ENCODE measurements at places on chromosomes 2 and 18.

- DNase-seq = no peak
Observed at GRCh38 chr2:7492719-7493118, 575.5 kb downstream of the RNF144A start.

- no peak for DNase-seq
Observed at GRCh38 chr2:10873171-10873570, 38.6 kb upstream of the KCNF1 start.

DNA sequence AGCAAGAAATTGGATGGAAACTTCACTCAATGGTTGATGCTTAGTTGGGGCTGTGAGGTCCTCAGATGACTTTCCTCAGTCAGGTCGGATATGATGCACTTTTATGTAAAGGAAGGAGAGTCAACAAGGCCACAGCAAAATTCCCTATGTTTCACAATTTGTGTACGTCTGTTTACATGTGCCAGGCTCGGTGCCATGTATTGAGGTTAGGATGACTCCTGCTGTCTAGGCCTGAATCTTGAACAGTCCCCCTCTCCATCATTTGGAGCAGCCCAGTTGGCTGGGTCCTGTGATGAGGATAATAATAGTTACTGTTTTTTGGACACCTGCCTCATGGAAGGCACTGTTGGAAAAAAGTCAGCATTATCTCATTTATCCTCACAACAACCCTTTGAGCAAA is 43.1 kb downstream of the VSNL1 start:
- no peak for DNase-seq

DNA sequence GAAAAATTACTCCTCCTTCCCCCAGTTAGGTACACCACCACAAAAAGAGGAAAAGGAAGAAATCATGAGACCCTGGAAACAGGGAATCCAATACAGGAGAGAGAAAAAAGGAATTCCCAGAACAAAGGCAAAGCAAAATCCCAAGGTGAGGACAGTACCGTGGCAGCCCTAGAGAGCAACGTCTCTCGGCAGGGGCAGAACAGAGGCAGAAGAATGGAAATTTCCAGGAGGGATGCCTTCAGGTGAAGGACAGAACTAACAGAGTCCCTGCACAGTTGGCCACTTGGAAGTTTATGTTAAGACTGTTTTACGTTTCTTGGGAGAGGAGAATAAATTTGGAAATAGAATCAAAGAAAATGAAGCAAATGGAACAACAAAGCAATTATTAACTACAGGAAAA is 27.7 kb downstream of the GRB14 start:
- no peak for DNase-seq

DNA sequence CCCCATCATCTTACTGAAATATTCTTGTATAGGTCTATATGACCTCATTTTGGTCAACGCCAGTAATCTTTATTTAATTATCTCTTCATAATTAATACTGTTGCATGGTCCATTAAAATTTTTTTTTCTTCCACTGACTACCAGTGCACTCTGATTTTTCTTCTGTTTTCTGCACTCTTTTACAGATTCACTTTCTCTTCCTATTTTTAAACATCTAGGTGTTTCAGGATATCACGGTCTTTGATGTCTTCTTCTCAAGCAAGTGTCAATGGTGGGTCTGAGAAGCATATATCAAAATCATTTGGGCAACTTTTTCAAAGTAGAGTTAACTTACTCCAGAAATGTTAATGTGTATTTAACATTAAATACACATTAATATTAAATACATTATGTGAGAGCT is 51.4 kb downstream of the CCDC141 start:
- DNase-seq = no peak

DNA sequence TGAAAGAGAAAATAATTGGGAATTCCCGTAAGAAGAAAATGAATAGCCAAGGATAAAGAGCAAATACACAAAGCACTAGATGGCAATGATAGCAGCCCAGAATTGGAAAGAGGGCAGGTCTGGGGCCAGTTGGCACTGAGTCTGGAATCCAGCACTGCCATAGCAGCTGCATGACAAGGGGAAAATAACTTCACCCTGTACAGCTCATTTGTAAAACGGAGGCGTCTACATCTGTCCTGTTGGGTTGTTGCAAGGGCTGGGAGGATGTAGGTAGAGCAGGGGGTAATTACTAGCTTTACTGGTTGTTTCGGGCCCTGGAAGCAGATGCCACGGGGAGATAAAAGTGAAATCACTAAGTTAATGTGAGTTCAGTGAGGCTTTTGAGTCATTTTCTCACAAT is 110.0 kb upstream of the RASGRP3 start:
- DNase-seq = no peak

DNA sequence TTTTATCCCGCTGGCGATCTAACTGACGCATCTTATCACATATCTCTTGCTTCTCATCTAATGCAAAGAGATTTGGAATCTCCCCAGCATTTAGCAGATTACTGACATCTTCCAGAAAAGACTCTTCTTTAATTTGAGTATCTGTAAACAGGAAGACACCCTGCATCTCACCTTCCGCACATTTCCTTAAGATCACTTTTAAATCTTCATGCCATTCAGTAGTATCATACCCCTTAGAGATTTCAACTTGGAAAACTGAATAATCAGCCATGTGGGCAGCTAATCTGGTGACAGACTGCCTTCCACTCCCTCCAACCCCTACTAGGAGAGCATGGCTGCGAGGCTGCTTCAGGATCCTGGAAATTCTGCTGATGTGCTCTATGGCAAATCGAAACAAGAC is 204.3 kb downstream of the DNAH7 start:
- DNase-seq = no peak

- no peak for DNase-seq
Observed at GRCh38 chr18:2540575-2540974, 30.7 kb downstream of the METTL4 start.

DNA sequence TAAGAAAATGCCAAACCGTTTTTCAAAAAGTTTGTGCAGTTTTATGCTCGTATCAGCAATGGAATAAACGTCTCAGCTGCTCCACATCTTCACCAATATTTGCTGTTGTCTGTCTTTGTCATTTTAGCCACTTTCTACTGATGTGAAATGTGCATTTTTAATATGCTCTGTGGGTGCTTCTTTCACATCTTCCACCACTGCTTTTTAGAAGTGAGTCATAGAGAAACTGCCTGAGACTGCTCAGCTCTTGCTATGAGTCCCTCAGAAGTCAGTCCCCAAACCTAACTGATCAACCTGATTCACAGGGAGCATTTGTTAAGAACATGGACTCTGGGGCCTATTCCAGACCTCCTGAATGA is 41.0 kb upstream of the EPC2 start:
- no peak for DNase-seq

- DNase-seq = no peak
Observed at GRCh38 chr18:56358608-56359280, 279.6 kb downstream of the TXNL1 start.

GRCh38 chr2:40028792-40029488 is 249.9 kb upstream of the THUMPD2 start:
- DNase-seq = no peak

GRCh38 chr2:236124182-236124893 is 43.8 kb downstream of the GBX2 start:
- DNase-seq = no peak

DNA sequence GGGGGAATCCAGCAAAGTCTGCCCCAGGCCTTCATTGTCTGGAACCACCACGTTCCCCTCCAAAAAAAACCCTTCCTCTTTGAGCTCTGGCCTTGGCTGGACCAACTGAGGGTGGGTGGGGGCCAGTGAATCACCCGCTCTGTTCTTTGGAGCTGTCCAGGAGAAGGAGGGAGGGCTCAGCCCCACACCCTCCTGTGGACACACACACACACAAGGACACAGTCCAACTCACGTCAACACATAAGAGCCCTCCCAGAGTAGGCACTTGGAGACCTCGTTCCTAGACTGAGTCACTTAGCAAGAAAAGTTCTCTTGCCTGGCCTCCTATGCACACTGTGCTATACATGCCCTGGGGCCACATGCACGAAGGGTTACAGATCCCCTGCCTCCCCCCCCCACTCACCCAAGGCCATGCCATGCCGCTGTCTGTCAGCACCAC is 1.2 kb upstream of the TNS1 start:
- no peak for DNase-seq

- no peak for DNase-seq
Observed at GRCh38 chr2:60531701-60532133, 21.7 kb downstream of the BCL11A start.

- DNase-seq = no peak
Observed at GRCh38 chr2:234565201-234565600, 68.3 kb upstream of the ARL4C start.

DNA sequence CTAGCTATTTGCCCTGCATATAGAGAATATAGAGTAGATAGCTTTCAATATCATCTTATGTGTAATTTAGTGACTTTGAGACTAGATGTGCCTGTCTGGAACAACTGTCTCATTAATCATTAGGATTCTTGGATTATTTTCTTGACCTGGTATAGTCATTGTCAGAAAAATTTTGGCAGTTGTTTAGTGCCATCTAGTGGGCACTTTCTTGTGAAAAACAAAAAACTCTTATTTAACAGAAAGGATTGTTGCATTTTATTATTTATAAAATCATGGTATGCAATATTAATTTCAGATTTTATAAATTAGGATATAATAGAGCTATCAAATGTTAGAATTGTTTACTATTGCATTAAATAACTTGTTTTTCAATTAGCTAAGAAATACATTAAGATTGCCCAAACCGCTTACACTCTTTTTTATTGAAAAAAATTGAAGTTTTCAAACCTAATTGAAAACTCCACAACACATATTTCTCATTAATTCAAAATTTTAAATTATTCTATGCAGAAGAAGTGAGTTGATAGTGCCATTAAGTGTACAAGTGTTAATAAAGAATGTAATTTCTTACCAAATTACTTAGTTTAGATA is 80.3 kb downstream of the DYNAP start:
- no peak for DNase-seq

- peak; percentile 53 for DNase-seq
Observed at GRCh38 chr2:36355151-36355889, at the start of gene CRIM1. Gene CRIM1 (plus strand): TSS chr2:36355778. CDS start chr2:36356293, 515 bp downstream.

- DNase-seq = no peak
Observed at GRCh38 chr2:105779394-105779793, 34.7 kb downstream of the NCK2 start.

GRCh38 chr2:167758292-167758691 is 489.1 kb downstream of the STK39 start:
- no peak for DNase-seq

GRCh38 chr2:43000242-43001054 is 208.1 kb upstream of the HAAO start:
- DNase-seq = no peak

DNA sequence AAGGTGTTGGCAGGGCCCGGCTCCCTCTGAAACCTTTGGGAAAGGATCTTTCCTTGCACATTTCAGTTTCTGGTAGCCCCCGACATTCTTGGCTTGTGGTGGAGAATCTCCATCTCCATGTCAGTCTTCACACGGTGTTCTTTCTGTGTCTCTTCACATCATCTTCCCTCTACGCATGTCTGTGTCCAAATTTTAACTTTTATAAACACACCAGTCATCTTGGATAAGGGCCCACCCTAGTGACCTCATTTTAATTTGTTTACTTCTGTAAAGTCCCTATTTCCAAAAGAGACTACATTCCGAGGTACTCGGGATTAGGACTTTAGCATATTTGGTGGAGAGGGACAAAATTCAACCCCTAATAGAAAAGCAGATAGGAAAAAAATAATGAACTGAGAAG is 138.4 kb downstream of the GALNT3 start:
- DNase-seq = no peak

- DNase-seq = no peak
Observed at GRCh38 chr18:76252880-76253279, 242.2 kb downstream of the ZNF516 start.

GRCh38 chr2:106191511-106192016 is 2.5 kb downstream of the UXS1 start:
- no peak for DNase-seq

GRCh38 chr2:168494190-168494711 is 38.2 kb downstream of the CERS6 start:
- no peak for DNase-seq

DNA sequence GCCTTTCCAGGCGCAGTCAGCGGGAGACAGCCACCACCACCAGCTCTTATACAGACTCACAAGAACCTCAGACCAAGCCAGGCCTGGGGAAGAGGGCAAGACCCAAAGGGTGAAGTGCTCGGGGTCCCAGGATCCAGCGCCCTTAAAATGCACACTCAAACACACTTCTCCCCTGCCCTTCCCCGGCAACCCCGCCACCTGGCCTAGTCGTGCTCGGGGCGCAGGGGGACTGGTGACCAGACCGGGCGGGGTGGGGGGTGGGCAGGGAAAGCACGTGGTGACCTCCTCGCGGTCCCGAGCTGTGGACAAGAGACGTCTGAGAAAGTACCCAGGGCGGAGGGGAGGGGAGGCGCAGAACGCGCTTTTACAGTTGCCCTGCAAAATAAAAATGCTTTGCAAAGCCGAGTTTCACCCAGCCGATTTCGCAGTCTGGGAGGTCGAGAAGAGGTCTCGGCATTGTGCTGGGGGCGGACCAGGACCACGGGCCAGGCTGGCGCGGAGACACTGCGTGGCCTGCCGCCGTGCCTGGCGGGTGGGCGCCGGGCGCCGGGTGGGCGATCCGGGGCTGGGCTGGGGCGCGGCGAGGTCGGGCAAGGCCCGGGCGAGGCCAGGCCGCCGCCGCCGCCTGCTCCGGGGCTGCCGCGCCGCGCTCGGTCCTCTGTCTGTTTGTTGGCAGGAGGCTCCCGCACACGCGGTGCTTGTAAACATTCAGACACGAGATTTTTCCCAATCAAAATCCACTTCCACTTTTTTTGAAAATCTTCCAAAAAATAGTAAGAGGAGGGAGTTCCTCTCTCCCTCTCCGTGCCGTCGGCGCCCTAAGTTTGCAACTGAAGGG is 2.0 kb downstream of the BCL11A start:
- no peak for DNase-seq

DNA sequence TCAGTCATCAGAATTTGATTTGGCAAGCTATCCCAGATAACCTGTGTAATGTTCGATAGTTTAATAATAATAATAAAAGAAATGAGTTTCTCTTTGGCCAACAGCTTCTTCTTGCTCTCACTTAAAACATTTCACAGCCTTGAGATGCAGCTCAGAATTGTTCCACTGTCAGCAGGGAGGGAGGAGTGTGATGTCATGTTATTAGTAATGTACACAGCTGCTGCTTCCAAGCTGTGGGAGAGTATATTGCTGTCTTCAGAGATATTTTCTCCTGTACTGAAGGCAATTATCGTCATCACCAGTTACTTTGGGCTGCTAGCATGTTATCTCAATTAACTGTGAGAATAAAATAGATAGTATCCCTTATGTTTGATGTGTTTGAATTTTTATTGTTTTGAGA is 146.9 kb upstream of the MAP3K20 start:
- DNase-seq = no peak

GRCh38 chr2:196849895-196850294 is 40.7 kb upstream of the C2orf66 start:
- DNase-seq = no peak

Measured in CD4-positive, alpha-beta T cell treated with Interferon gamma for 1 hour (primary cell).